ENCODE measurements at places on chromosomes 7 and 10.
A peak's percentile ranks its signal among the peaks of the same experiment; 100 is the strongest.

- DNase-seq = no peak
These were observed 118.8 kb upstream of the AKR1E2 start for GRCh38 chr10:4707221-4707620.

- DNase-seq = no peak
These were observed 79.5 kb upstream of the DNAAF5 start for GRCh38 chr7:646951-647350.

GRCh38 chr10:24168258-24169170, 40.4 kb upstream of the KIAA1217 start:
- no peak for DNase-seq

DNA sequence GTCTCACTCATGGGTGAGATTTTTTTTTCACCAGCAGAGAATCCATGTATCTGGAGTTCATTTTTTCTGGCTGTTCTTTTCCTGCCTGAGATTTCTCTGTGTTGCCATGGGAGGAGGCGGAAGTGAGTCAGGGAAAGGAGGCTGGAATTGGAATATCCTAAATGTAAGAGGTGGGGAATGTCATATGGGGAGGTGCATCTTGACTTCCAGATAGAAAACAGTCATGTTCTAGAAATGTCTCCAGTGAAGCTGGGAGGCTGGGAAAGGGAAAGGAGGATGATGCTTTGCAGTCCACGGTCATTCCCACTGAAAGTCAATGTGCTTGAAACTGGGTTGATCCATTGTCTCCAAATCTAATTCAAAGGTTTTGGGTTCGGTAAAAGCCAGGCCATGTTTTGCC, 39.7 kb upstream of the HPS1 start:
- peak; percentile 38 for DNase-seq

GRCh38 chr10:4003348-4003973, 218.5 kb upstream of the KLF6 start:
- DNase-seq = no peak

DNA sequence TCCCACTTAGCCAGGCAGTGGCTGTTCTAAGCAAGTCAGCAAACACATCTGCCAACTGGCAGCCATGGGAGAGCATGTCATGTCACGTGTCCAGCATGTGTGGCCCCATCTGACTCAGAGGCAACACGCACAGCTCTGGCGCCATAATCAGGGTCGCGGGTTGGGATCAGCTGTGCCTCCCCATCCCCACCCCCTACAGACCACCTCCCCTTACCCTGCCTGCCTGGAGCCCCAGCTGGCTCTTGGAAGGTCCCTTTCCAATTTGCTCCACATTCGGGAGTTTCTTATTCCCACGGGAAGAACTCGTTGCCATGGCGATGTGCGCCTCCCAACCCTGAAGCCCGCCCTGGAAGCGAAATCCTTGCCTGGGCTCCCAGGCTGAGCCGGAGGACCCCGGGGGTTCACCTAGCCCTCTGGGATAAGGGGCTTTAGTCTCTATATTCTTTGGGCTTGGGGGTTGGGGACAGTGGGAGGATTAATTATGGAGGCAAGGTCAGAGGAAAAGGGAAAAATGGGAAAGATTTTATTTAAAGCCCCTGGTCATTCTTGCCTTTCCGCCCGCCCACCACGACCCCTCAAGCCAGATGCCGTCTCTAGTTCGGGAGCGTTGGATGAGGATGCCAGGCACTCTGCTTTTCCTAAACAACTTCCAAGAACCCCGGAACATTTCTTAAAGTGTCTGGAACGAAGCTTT, 283.7 kb downstream of the ZEB1 start:
- DNase-seq = peak; percentile 86

GRCh38 chr10:36116731-36117130, 474.6 kb upstream of the FZD8 start:
- DNase-seq = no peak

DNA sequence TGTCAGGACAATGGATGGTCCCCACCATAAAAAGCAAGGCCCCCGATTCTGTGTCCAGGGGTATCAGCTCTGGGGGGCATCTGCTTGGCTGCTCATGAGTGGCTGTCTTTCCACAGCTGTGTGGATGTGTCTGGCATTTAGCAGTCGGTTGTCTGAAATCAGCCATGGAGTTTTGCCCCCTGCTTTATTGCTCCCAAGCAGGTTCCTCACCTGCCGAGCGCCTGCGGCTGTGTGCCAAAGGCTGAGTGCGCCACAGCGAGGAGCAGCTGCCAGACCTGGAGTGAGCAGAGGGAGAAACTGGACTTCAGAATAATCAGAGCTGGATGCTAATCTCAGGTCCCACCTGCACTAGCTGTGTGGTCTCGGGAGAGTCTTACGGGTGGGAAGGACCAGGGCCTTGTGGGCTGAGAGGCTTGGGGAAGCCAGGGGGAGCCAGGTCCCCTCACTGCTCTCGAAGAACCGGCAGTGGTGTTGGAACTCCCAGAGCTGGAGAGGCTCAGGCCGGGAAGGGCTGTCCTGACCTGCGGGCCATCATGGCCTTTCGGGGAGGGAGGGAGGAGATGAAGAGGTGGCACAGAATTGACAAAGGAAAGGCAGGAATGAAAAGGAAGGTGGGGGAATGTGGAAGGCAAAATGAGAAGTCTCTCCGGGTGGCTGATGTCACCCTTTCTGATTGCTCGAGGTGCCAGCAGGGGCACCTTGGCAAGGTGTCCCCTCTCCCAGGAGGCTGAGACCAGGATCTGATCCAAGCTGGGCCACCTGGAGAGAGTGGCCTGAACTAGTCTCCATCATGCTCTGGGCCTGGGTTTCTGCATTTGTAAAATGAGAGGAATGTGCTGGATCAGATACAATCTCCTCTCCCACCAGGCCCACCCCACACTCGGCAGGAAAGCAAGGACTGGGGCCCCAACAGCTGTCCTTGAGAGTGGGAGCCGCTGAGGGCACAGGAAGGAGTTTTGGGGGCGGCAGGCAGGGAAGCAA, 30.2 kb upstream of the LEP start:
- DNase-seq = no peak

DNA sequence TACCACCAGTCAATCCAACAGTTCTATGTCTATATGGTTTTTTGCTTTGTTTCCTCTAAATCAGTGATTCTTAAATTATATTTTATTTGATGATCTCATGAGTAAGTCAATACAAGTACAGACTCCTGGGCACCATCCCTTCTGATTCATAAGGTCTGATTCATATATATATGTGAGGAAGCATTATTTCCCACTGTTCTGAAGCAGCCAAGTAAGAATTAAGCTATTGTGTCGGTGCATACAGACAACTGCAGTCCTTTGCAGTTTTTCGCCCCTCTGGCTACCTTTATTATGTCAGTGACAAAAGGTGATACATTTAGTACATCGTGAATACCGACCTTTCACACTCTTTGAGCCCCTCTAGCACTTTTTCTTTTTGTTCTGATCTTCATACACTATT, 1079.6 kb upstream of the C7orf33 start:
- no peak for DNase-seq

GRCh38 chr10:70832852-70833528, 17.2 kb downstream of the SGPL1 start:
- DNase-seq = peak; percentile 62

- DNase-seq = no peak
These were observed 26.5 kb upstream of the EPC1 start for GRCh38 chr10:32373496-32373895.

DNA sequence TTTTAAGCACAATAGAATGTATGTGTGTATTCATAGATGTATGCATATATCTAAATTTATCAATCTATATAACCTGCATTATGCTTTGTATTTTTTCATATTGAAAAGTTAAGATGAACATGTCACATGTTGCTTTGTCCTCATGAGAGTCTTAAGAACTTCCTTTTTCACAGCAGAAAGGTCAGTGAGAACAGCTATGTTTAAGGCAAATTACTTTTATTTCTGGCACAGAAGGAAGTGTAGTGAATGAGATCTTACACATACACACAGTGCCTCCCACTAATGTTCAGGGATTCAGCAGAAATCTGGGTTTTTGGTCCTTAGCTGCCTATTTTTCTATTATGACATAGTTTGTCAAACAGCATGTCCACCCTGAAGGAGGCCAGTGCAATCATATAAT, 134.8 kb downstream of the TMEM26 start:
- DNase-seq = no peak

GRCh38 chr7:73840715-73841379, 1.5 kb downstream of the METTL27 start:
- DNase-seq = no peak

GRCh38 chr7:104137971-104138370, 69.8 kb downstream of the ORC5 start:
- peak; percentile 41 for DNase-seq

DNA sequence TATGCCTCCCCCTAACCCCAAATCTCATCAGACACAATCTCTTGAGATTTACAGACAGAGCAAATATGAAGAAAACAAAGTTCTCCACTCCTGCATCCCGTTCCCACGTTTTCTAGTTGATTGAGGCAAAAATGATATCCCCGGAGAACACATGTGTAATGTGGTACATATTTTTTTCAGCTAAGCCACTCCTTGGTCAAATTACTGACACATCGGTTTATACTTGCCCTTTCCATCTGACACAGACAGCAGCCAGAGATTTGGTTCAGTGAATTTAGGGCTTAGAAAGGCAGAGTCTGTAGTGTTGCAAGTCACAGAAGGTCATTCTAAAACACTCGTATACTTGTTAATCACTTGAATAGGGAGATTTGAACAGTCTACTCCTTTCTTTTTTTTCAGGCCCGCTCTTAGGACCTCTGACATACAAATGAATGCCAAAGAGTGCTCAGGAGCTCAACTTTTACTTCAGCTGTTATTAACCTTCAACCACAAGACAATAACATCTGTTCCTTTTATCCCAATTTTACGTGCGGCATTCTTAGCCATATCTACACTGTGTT, 1.8 kb upstream of the DDX50 start:
- DNase-seq = no peak

DNA sequence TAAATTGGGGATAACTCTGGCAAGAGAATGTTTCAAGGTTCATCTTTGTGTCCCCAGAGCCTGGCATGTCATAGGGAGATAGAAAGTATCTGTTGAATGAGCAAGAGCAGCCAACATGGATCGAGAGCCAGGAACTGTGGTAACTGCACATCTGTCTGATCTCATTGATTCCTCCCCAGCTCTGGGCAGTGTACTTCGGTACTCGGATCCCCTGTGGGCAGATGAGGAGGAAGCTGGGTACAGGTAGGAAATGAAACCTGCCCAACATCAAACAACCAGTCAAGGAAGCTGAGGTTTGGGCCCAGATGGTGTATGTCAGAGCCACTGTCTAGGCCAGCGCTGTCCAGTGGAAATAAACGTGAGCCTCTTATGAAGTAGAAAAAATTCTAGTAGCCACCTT, 76.4 kb downstream of the GRK5 start:
- DNase-seq = no peak

GRCh38 chr10:117597216-117597615, 54.7 kb downstream of the EMX2 start:
- no peak for DNase-seq

GRCh38 chr10:76624470-76624869, 1013.1 kb downstream of the KCNMA1 start:
- no peak for DNase-seq

- DNase-seq = no peak
These were observed 7.0 kb upstream of the PDCD4 start for GRCh38 chr10:110864662-110865140.

DNA sequence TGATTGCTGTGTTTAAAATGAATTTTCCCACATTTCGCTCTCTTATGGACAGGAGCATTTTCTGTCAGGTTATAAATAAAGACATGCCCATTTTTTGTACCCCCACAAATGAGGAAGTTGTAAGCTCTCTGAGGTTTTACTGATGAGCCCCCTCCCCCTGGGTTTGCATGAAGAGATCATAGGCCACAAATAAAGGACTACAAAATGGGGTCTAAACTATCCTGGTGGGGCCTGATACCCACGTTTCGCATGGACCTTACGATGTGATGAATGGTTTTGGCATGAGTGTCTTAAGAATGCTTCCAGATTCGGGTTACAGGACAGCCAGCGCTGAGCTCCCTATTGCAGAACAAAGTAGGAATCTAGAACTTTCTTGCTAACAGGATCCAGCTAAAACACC, 5.8 kb downstream of the IKZF1 start:
- no peak for DNase-seq

DNA sequence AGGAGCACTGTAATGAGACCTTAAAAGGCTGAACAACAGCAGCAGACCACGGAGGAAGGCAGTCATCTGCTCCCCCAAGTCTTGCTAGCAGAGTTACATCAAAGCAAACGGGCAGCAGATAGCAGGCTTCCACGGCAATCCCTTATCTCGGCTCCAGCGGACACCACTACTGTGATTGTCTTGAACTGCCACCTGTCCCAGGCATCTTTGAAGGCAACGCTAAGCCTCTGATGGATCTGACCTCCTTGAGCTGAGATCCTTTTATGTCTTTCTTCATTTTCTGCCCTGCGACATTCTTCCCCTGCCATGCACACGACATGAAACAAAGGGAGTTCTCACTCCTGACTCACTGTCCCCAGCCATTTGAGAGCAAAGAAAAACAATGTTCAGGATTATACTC, 111.7 kb downstream of the GLI3 start:
- DNase-seq = no peak

GRCh38 chr7:74048999-74049599, 21.1 kb downstream of the ELN start:
- DNase-seq = no peak

DNA sequence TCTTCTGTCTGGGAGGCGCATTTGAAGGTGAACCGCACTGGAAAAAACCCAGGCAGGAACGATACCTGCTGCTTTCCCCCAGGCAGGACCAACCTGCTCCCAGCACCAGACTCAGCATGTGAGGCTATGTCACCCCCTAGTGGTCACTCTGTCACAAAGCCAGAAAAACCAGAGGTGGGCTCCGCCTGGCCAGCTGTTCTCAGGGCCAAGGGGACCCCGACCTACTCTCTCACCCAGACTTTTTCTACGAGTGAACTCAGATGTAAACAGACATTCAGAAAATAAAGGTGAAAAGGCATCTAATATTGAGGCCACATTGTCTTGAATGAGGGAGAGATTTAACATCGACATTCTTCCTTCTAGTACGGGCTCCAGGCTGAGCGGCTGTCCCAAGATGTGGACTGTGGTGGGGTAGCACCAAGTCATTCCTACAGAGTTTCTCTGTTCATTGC, 117.3 kb downstream of the PRKAG2 start:
- DNase-seq = peak; percentile 77

GRCh38 chr7:106777674-106778299, 87.3 kb upstream of the PIK3CG start:
- DNase-seq = no peak

DNA sequence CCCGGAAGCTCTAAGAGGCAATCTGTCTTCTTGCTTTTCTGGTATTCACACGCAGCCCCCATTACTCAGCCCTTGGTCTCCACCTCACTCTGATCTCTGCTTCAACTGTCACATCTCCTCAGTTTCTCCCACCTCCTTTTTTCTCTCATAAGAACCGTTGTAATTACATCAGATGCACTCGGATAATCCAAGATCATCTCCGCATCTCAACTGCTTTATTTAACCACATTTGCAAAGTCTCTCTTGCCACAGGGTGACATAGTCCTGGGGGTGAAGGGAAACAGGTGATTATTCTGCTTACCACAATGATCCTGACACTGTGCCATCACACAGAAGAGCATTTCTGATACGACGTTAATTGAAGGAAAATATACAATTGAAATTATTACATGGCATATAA, 79.9 kb downstream of the HACD1 start:
- DNase-seq = no peak

GRCh38 chr10:76647301-76647700, 990.3 kb downstream of the KCNMA1 start:
- no peak for DNase-seq
